Fibroblast of skin of right quadriceps (primary cell): ENCODE measurements at places on chromosomes 7 and 10.

DNA sequence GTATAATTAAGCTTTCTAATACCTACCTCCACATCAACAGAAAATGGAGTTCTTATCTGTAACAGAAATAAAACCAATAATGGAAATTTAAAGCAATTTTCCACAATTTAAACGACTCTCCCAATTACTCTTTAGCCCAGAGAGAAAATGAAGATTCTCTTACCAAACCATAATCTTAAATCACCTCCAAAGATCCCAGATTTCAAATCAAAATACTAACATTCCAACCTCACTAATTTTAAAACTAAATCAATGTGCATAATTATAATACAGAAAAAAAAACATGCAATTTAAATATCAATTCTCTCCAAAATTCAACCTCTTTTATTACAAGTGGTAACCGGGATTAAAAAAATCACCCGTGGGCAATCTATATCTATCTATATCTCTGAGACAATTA is 1.5 kb downstream of the HERC4 start:
- no peak for DNase-seq

DNA sequence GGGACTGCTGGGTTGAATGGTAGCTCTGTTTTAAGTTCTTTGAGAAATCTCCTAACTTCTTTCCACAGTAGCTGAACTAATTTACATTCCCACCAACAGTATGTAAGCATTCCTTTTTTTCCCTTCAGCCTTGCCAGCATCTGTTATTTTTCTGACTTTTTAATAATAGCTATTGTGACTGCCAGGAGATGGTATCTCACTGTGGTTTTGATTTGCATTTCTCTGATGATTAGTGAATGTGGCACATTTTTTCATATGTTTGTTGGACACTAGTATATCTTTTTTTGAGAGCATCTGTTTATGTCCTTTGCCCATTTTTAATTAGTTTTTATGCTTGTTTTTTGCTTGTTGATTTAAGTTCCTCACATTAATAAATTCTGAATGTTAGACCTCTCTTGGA is 990.8 kb downstream of the GATA3 start:
- no peak for DNase-seq

DNA sequence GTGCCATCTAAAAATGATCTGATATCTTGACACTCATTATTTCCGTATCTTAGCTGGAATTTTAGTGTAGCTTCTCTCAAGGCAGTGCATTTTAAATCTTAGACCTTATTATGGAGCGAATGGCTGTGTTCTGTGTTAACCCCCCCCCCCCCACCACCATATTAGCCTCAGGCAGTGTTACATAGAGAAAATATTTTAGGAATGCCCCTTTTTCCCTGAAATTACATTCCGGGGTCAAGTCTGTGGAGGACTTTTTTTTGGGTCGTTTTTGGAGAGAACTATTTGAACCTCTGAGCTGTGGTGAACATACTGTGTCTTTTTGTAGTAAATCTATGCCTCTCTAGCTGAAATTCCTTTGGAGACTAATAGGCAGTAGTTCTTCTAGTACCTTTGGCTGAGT is 3.1 kb downstream of the CCDC126 start:
- DNase-seq = peak; percentile 67

DNA sequence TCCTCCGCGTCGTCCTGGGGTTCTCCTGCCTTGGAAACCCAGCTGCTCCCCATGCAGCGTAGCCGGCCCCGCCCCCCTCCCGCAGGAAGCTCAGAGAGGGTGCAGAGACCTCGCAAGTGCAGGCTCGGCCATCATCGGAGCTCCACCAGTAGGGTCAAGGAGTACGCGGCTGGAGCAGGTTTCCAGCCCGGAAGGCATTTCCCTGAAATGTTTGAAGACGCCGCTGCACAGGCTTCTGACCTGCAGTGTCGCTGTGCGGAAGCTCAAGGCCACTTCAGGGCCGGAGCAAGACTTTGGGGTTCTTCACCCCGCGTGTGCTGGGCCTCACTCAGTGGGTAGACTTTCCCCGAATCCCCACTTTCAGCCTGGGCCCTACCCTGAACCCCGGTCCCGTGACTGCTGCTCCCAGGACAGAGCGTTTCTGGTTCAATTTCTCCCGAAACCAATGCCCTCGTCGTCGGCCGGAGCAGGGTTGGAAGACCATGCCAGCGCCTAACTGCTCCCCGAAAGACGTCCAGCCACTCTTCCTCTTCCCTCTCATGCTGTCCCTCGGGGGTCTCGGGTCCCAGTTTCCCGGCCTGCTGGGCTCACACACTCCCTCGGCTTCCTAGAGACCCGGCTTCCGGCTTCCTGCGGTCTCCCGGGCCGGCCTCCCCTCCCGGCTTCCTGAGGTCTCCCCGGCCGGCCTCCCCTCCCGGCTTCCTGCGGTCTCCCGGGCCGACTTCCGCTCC is 52.1 kb downstream of the INSIG1 start:
- no peak for DNase-seq

GRCh38 chr10:97174941-97175340 is 10.8 kb downstream of the SLIT1 start:
- DNase-seq = no peak

DNA sequence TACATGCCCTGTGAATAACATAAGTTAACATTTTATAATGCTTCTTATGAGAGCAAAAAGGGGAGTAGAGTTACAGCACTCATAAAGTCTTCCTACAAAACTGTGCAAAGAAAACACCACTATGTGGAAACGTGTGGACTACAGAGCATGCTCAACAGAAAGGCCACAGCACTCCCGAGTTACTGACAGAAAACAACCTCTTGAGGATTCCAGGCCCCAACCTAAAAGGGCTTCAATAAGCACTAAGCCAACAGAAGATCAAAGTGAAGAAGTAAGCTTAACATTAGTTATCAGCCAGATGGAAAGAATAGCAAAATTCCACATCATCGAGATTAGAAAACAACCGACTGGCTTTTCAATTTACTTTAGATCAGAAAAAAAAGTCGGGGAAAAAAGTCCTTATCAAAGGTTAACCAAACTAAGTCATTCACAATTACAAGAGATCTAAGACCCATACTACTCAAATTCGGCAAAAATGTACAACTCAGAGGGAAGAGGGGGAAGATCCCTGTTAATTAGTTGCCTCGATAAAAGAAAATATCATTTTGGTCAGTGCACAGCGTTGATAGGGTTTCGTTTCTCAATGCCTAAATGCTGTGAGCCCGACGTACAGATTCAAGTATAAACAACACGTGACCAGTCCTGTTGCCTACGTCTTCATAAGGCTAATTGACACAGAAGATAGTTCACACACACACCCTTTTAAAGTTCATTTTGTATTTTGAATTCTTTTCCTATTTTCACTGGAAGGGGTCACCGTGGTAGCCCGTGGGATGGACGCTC is 1.4 kb downstream of the KBTBD2 start:
- peak; percentile 57 for DNase-seq

- no peak for DNase-seq
Observed at GRCh38 chr10:28738200-28738599, 60.9 kb downstream of the BAMBI start.

- no peak for DNase-seq
Observed at GRCh38 chr7:29479301-29480200, 84.1 kb upstream of the PRR15 start.

GRCh38 chr10:18044976-18045720 is 93.4 kb downstream of the SLC39A12 start:
- peak; percentile 78 for DNase-seq

- DNase-seq = no peak
Observed at GRCh38 chr7:17710312-17710711, 230.0 kb downstream of the SNX13 start.

DNA sequence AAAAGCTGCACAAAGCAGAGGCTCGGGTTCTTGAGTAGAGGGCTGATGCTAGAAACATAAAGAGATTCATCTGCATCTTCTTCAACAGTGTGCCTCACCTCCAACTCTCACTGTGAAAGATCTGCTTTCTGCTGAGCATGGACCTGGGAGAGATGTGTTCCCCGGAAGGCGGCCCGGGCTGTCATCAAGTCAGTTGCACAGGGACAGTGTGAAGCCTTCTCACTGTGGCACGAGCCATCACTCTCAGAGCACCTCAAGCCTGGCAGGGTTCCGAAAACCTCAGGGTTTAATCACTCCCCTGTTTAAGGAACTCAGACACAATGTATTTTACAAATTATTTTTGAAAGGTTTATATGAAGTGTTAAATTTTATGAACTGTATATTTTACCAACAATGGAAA is 98.7 kb downstream of the RBM20 start:
- no peak for DNase-seq

DNA sequence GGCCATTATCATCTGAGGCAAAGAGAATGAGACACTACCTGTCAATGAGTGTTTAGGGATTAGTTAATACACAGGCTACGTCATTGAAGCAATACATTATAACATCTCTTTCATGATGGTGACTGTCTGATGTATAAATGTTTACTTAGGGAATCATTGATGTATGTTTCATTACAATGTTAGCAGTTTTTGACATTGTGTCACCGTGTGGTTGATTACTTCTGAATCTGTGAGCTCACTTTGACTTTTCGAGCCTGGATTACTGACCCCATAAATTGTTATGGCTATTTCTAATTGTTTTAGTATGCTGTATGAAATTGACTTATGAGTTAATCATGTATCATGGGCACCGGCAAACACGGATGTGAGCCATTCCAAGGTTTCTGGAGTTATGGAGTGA is 494.0 kb downstream of the MAGI2 start:
- DNase-seq = peak; percentile 58

DNA sequence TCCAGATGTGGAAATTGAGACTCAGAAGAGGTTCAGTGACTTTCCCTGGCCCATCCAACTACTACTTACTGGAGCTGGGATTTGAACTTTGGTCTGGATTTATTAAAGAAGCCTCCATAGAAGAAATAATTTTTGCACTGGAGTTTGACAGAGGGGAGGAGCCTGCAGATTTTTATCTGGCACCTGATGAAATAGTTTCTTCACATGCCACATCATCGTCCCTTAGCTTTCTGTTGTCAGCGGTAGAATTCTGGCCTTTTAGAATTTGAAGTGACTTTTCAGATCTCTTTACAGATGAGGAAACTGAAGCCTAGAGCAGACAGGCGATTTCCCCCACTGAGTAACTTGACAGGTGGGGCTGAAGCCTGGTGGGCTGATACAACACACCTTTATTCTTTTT is 233.5 kb downstream of the LRMDA start:
- no peak for DNase-seq

- DNase-seq = no peak
Observed at GRCh38 chr7:46226860-46227259, 305.8 kb upstream of the IGFBP3 start.

DNA sequence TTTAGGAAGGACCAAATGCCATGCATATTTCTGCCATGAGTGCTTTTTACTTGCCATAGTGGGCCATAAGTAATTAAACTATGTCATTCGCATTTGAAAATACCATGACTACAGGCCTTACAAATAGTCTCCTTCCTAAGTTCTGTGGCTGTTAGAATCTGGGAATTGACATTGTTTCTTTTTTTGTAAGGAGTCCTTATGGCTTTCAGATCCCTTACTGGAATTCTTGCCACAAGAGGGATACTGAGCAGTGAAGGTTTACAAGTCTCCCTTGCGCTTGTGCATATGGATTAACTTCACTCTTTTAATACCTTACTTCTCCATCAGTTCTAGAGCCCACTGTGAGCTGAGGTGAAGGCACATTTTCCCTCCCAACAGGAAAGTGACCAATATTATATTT is 166.0 kb downstream of the NRG3 start:
- DNase-seq = no peak

- no peak for DNase-seq
Observed at GRCh38 chr7:150415161-150416153, 35.0 kb upstream of the GIMAP8 start.

GRCh38 chr10:56895306-56895705 is 534.2 kb upstream of the ZWINT start:
- no peak for DNase-seq

DNA sequence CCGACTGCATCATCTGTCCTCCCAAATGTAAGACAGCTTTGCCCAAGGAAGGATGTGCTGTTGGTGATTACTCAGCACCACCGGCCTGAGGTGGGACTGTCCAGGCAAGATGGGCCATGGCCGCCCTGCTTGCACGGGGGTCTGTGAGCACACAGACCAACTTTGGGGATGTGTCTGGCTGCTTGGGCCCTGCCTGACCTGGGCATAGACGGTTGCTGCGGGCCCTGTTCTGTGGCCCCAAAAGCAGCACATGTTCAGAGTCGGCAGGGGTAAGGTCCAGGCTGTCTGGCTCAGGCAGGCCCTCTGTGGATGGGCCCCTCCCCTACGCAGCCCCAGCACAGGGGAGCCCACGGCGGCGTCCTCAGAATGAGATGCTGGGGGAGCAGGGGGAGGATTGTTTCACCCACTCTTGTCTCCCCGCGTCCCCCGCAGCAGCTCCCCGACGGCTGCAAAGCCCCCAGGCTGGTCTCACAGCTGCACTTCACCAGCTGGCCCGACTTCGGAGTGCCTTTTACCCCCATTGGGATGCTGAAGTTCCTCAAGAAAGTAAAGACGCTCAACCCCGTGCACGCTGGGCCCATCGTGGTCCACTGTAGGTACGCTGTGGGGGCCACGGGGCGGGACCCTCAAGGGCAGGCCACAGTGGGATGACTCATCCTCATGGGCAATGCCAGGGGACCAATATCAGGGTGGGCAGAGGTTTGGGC is 58.4 kb downstream of the MKI67 start:
- DNase-seq = no peak

GRCh38 chr10:47046321-47047126 is 135.3 kb downstream of the PTPN20 start:
- no peak for DNase-seq

GRCh38 chr10:60954035-60954434 is 10.1 kb upstream of the RHOBTB1 start:
- no peak for DNase-seq

GRCh38 chr10:124564881-124565280 is 103.3 kb downstream of the LHPP start:
- DNase-seq = no peak
